Naive B cell (primary cell): ENCODE measurements at places on chromosomes 4 and X. TPM values are rescaled to one million over a fixed set of nuclear protein-coding genes. Genes with fewer than 3 reads are reported as not detected.
A peak's percentile ranks its signal among the peaks of the same experiment; 100 is the strongest.

SAGE1 gene
- not detected for polyA plus RNA-seq

DNA sequence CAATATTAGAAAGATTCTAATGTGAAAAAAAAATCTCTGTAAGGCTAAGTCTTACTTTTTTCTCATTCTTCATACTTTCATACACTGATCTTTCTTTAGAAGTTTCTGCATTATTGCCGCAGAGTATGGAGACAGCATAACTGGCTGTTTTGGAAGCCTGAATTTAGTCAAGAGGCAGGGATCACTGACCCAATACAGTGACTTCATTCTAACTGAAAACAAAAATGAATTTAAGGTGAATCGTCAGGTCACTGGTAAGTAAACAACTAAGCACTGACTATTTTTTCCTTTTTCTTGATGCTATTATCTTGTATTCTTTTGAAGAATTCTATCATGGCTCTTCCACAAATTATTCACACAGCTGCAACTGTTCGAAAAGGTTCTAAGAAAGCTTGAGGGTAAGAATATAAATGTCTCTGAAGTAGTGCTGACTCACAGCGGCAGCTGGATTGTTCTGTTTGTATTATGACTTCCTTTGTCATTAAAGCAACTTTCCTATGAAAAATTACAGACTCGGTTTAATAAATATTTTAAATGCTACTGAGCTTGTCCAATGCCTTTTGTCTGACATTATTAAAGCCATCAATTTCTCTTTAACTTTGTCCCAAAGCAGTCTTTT lies 609.3 kb downstream of the FSTL5 start:
- no peaks in the 10 kb centered on the region for H3K36me3 ChIP-seq
- no peak for DNase-seq
- H3K27me3 ChIP-seq: no peaks in the 10 kb centered on the region
- H3K27ac ChIP-seq: no peak overlapping the region
- no peaks in the 10 kb centered on the region for H3K4me1 ChIP-seq
- H3K4me3 ChIP-seq: no peak overlapping the region

- H3K4me3 ChIP-seq: no peak overlapping the region
- no peaks in the 10 kb centered on the region for H3K4me1 ChIP-seq
- H3K36me3 ChIP-seq: no peaks in the 10 kb centered on the region
- peak; percentile 20 for DNase-seq
- H3K27ac ChIP-seq: no peak overlapping the region
These were observed 122.2 kb downstream of the SHROOM4 start for GRCh38 chrX:50691820-50692219.

HSPA4L gene
- polyA plus RNA-seq: 0.05 TPM

DNA sequence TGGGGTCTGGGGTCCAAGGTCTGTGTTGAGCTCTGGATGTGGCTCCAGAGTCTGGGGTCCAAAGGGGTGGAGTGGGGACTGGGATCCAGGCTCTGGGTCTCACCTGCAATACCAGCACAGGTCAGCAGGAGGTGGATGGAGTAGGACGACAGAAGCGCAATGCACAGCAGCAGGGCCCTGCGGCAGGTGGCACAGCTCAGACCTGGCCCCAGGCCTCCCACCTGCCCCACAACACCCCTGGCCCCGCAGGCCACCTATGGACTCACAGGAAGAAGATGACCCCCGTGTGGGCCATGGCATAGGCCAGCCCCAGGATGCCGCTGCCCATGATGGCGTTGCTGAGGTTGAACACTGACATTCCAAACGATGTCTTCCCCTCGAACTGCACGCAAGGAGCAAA lies 3.4 kb downstream of the SLC38A5 start:
- H3K27me3 ChIP-seq: no peaks in the 10 kb centered on the region
- H3K36me3 ChIP-seq: no peaks in the 10 kb centered on the region
- peaks cover 16% of the 10 kb centered on the region for H3K4me1 ChIP-seq

- H3K27me3 ChIP-seq: peaks cover 17% of the 10 kb centered on the region
- no peak for DNase-seq
- H3K4me3 ChIP-seq: no peak overlapping the region
- H3K36me3 ChIP-seq: no peaks in the 10 kb centered on the region
- no peaks in the 10 kb centered on the region for H3K4me1 ChIP-seq
- H3K27ac ChIP-seq: no peak overlapping the region
These were observed 69.4 kb upstream of the CLDN34 start for GRCh38 chrX:9897761-9898161.

CT83 gene
- polyA plus RNA-seq: not detected

DNA sequence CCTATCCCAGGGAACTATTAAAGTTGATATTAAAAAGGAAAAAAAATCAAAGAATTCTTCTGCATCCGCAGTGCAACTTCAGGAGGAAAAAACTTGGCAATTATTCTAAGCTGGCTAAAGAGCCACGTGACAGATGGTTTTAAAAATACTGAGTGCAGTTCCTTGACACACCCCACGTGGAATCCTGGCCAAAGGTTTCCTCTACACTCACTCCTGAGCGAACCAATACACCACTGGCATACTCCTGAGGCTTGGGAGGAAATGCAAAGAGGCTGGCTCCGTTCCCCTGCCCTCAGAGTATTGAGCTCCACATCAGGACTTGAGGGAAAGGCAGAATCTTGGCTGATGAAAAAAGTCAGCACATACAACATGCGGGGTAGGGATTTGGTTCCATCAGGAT lies 133.8 kb upstream of the ATP6AP2 start:
- no peak overlapping the region for H3K27ac ChIP-seq
- no peaks in the 10 kb centered on the region for H3K27me3 ChIP-seq
- H3K4me1 ChIP-seq: no peaks in the 10 kb centered on the region
- no peaks in the 10 kb centered on the region for H3K36me3 ChIP-seq
- DNase-seq: no peak

- H3K4me3 ChIP-seq: no peak overlapping the region
- H3K36me3 ChIP-seq: no peaks in the 10 kb centered on the region
- no peak for DNase-seq
- H3K4me1 ChIP-seq: peaks cover 2% of the 10 kb centered on the region
- peaks cover 5% of the 10 kb centered on the region for H3K27me3 ChIP-seq
- H3K27ac ChIP-seq: no peak overlapping the region
These were observed 407.7 kb downstream of the SPRY1 start for GRCh38 chr4:123804196-123804721.

FAM120C gene
- polyA plus RNA-seq: 6.8 TPM

STPG2 gene
- polyA plus RNA-seq: 0.25 TPM

- no peak overlapping the region for H3K4me3 ChIP-seq
- H3K27ac ChIP-seq: no peak overlapping the region
- H3K36me3 ChIP-seq: no peaks in the 10 kb centered on the region
- H3K27me3 ChIP-seq: no peaks in the 10 kb centered on the region
These were observed 412.1 kb downstream of the UBE2NL start for GRCh38 chrX:144295921-144296320.

GRCh38 chr4:153652051-153652784 lies 31.9 kb upstream of the TLR2 start:
- no peak overlapping the region for H3K27ac ChIP-seq
- DNase-seq: no peak
- no peak overlapping the region for H3K4me3 ChIP-seq
- H3K36me3 ChIP-seq: no peaks in the 10 kb centered on the region
- peaks cover 15% of the 10 kb centered on the region for H3K4me1 ChIP-seq
- H3K27me3 ChIP-seq: no peaks in the 10 kb centered on the region

FHIP1A gene
- polyA plus RNA-seq: not detected

- H3K36me3 ChIP-seq: no peaks in the 10 kb centered on the region
- no peaks in the 10 kb centered on the region for H3K4me1 ChIP-seq
These were observed 146.3 kb downstream of the OPHN1 start for GRCh38 chrX:68286980-68287379.

DNA sequence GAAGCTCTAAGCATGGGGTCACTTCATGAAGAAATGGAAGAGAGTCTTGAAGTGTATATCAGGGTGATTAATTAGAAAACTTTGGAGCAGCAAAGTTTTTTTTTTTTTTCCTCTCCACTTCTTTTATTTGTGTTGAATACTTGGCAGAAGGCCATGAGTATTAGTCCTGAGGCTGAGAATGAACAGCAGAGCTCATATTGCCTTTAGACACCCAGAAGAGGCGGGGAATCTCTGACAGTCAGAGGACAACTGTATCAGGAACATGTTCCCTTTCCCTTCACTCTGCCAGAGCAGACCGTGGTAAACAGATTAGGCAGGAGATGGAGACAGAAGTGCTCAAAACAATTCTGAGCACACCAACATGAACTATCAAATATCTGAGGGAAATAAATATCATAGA lies 300.9 kb downstream of the FAM47A start:
- no peaks in the 10 kb centered on the region for H3K27me3 ChIP-seq
- no peak for DNase-seq
- H3K36me3 ChIP-seq: no peaks in the 10 kb centered on the region
- H3K27ac ChIP-seq: no peak overlapping the region
- no peaks in the 10 kb centered on the region for H3K4me1 ChIP-seq

- H3K4me1 ChIP-seq: peaks cover 68% of the 10 kb centered on the region
- H3K27me3 ChIP-seq: no peaks in the 10 kb centered on the region
- peaks cover 11% of the 10 kb centered on the region for H3K36me3 ChIP-seq
- H3K27ac ChIP-seq: peak overlapping the region; percentile 1
These were observed 20.4 kb downstream of the BMP2K start for GRCh38 chr4:78796526-78796925.
